ENCODE measurements at places on chromosomes 2 and 18.
A peak's percentile ranks its signal among the peaks of the same experiment; 100 is the strongest.

GRCh38 chr2:11729362-11730212, 16.8 kb upstream of the LPIN1 start:
- DNase-seq = no peak

- DNase-seq = no peak
These were observed 21.4 kb upstream of the MGAT5 start for GRCh38 chr2:134232461-134232860.

DNA sequence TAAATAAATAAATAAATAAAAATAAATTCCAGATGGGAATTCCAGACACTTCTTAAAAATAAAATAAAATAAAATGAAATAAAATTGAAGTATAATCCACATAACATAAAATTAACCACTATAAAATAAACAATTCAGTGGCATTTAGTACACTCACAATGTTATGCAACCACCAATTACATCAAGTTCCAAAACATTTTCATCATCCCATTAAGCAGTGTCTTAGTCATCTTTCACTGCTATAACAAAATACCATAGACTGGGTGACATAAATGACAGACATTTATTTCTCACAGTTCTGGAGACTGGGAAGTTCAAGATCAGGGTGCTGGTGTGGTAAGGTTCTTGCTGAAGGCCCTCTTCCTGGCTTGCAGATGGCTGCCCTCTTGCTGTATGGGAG, 22.6 kb upstream of the PROKR1 start:
- DNase-seq = no peak

- peak; percentile 71 for DNase-seq
These were observed 31.3 kb upstream of the SLC25A52 start for GRCh38 chr18:31791817-31792579.

- DNase-seq = no peak
These were observed 427.2 kb upstream of the UBE2E3 start for GRCh38 chr2:180553094-180553715.

GRCh38 chr2:134465228-134466105, 211.6 kb downstream of the MGAT5 start:
- DNase-seq = no peak

- no peak for DNase-seq
These were observed 111.3 kb upstream of the TCF4 start for GRCh38 chr18:55699233-55699765.

- DNase-seq = no peak
These were observed 301.2 kb downstream of the NCKAP5 start for GRCh38 chr2:133266926-133267590.

DNA sequence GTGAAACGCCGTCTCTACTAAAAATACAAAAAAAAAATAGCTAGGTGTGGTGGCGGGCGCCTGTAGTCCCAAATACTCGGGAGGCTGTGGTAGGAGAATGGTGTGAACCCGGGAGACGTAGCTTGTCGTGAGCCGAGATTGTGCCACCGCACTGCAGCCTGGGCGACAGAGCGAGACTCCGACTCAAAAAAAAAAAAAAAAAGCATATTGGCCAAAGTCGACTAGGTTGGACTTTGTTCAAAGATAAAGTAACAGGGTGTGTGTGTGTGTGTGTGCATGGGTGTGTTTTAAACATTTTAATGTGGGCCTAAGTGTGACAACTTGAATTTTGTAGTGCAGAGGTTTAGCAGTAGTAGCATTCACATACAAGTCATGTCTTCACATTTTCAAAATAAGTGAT, 11.7 kb downstream of the GEMIN6 start:
- no peak for DNase-seq

- DNase-seq = no peak
These were observed 37.4 kb upstream of the DTNB start for GRCh38 chr2:25710750-25711149.

GRCh38 chr2:41736586-41736985, 311.2 kb upstream of the PKDCC start:
- DNase-seq = no peak

- peak; percentile 70 for DNase-seq
These were observed 106.4 kb downstream of the POLR1A start for GRCh38 chr2:85999061-85999831.

DNA sequence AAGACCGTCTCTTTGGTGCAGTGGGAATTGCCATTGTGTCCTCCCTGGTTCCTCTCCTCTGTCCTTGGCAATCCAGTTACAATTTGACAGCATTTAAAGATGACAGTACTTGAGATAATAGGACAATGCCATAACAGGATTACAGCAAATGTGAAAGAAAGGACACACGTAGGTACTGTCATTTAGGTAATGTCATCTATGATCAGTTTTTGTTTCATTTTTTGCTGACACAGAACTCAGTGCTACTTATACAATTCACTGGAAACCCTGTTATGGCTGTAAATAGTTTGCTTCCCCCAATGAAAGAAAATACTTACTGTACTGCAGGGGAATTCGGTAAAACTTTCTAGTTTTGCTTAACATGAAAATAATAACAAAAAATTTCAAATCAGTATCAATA, 65.2 kb downstream of the BCL11A start:
- peak; percentile 40 for DNase-seq

- no peak for DNase-seq
These were observed 68.8 kb downstream of the GLI2 start for GRCh38 chr2:120804459-120804858.

GRCh38 chr2:167404627-167405284, 516.5 kb downstream of the XIRP2 start:
- DNase-seq = no peak

- DNase-seq = no peak
These were observed 269.0 kb upstream of the FBXO11 start for GRCh38 chr2:48175254-48175653.

DNA sequence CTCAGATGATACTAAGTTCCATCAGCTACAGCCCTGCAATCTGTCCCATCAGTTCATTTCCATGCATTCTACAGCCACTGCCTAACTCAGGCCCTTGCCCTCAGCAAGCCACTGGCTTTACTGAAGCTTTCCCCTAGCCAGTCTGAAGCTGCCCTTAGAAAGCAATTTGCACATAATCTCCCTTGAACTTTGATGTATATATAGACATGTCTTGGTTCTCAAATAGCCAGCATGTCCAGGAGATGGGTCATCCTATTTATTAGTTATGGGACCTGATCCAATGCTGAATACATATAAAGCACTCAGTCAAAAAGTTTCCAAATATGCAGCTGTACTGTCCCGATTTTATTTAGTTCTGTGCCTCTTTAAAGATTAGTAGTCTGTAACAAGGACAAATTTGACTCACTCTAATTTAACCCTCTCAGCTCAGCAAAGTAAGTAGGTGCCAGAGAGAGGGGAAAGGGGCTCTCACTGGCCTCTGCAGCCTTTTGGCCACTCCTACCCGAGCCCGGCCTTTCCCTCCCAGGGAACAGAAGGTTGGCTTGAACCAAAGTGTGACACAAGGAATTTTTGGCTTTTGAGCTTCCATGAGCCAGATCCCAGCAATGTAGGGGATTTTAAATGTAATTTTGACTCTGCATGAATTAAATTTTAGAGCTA, 70.7 kb downstream of the CCDC93 start:
- no peak for DNase-seq

GRCh38 chr2:204066051-204066450, 129.5 kb downstream of the ICOS start:
- DNase-seq = no peak

DNA sequence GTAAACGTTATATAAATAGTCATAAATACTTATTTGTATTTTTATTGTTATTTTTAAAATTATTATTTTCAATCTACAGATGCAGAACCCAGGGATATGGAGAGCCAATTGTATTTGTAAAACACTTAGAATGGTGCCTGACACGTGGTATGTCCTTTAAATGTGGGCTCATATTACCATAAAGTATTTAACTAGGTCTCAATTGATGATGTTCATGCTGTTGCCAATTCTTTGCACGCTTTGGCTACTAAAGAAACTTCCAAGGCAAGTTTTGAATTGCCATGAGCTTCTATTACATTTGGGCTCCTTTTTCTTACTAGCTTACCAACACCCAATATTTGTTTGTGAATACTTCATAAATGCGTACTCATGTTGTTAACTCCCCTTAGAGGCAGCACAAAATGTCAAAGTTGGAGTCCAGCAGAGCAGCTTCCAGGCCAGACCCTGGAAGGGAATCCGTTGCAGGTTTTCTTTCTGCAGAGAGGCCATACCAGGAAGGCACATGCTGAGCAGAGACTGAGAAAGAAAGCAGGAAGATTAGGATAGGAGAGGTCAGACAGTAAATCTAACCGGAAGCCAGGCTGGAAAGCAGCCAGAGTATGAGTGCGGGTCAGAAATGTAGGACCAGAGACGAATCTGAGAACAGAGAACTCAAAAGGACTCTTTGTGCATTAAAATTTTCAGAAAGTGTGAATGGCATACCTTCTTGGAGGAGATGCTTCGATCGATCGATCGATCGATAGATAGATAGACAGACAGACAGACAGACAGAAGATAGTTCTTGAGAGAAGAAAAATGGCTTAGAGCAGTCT, 4.2 kb upstream of the NOSTRIN start:
- DNase-seq = no peak

- DNase-seq = no peak
These were observed 9.8 kb upstream of the ME2 start for GRCh38 chr18:50869150-50869549.

DNA sequence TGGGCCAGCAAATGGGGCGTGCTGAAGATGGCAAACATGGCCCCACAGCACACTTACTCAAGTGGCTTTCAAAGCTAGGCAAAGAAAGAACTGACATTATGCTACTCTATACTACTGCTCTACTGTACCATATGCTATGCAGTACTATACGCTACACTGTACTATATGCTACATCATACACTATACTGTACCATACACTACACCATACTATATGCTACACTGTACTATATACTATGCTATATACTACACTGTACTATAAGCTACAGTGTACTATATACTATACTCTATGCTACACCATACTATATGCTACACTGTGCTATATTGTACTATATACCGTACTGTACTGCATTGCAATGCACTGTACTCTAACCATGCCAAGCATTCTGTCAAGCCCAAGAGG, 243.7 kb upstream of the TMEM200C start:
- DNase-seq = no peak

GRCh38 chr2:6993229-6993640, 76.0 kb downstream of the RNF144A start:
- no peak for DNase-seq

GRCh38 chr2:236613612-236614011, 44.0 kb downstream of the ACKR3 start:
- DNase-seq = no peak

GRCh38 chr18:12076424-12077140, 17.1 kb upstream of the ANKRD62 start:
- no peak for DNase-seq

GRCh38 chr2:100423631-100424030, 6.2 kb upstream of the CHST10 start:
- no peak for DNase-seq

DNA sequence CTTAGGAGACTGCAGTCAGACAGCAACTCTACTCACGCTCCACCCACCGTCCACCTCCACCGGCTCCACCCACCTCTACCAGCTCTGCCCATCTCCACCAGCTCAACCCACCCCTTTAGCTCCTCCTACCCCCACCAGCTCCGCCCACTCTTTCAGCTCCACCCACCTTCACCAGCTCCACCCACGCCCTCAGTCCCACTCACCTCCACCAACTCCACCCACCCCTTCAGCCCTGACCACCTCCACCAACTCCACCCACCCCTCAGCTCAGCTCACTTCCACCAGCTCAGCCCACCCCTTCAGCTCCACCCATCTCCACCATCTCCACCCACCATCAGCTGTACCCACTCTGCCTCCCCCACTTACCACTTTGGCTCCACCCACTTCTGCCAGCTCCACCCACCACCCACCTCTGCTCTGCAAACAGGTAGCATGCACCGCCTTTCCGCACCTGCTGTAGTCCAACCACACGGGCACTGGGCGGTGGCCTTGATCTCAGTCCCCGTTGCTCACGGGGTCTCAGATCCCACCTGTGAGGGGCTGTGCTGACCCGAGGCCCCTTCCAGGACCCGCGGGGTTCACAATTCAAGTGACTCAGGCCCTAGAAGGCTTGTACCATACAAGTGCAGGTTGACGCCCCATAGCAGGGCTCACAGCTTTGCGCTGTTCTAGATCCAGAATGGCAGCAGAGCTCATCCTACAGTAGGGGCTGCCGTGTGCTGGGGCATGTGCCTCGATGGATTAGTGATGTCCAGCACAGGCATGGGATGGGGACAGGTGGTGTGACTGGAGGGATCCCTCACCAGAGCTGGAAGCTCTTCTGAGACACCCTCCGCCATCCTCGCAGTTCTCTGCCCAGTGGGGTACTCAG, 77.2 kb upstream of the OTOS start:
- no peak for DNase-seq

- DNase-seq = no peak
These were observed 445.4 kb upstream of the DSEL start for GRCh38 chr18:67961701-67962440.

DNA sequence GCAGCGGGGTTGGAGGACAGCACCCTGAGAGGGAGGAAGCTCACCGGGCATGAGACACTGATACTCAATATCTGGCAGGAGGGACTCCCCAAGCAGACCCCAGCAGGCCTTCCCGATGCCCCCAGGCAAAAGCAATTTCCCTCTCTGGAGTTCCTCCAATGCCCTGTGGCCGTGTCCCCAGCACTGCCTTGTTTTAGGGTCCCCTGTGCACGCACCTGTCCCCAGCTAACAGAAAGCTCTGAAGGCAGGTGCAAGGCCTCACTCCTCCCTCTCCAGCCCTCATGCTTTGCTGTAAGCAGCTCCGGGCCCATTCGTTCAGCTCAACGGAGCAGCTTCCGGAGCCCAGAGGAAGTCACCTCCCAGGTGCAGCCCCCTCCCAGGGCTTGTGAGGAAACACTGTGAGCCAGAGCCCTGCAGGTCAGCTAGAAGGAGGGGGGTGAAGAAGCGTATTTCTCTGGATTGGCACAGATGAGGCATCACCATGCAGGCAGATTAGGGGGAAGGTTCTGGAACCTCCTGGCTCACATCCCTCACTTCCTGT, 50.3 kb upstream of the ID2 start:
- DNase-seq = no peak

DNA sequence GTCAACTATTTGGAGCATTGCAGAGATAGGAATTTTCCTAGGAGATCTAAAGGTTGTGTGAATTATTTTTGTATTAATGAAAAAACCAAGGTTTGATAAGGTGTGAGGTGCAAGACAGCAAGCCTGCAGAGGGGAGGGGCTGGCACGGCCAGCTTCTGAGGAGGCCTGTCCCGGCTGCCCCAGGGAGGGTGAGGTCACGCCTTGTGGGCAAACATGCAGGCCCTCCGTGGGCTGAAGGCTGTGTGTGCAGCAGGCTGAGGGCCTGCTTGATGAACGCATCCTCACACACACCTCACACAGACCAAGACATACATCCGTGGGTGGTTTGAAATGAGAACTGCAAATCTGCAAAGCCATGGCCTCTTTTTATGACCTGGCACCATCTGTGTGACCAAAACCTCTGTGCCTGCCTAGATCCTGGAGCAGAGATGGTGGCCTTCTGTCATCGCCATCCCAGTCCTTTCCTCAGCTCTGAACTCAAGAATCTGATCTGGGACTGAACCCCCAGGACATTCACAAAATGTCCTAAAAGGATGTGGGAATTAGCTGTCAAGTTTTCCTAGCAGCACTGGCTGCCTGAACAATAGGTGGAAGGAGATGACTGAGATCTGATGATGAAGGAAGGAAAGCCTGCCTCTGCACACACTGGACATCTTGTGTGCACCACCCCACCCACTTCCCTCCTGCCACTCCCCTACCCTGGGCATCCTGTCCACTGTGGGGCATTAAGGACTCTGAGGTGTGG, 102.4 kb upstream of the MGAT4A start:
- DNase-seq = no peak
